ENCODE measurements at places on chromosomes 7 and 10. TPM values are rescaled to one million over a fixed set of nuclear protein-coding genes. Genes with fewer than 3 reads are reported as not detected.

Gene CLDN3
- not detected for total RNA-seq

Gene PRSS37
- not detected for total RNA-seq

Gene NPY4R2
- total RNA-seq, result not detected

Gene GPRIN2
- total RNA-seq, result 6.3 TPM

Gene LHFPL3
- not detected for total RNA-seq

Gene C10orf67
- not detected for total RNA-seq

Gene BUB3
- total RNA-seq, result 12.2 TPM

Gene ACHE
- 7.8 TPM for total RNA-seq

Gene LIPK
- total RNA-seq, result not detected

Gene CTTNBP2
- total RNA-seq, result 3.0 TPM

Gene SPDYE5
- not detected for total RNA-seq

Gene LAMB1
- total RNA-seq, result 198 TPM

Gene MCM7
- 52.2 TPM for total RNA-seq

Gene EN2
- total RNA-seq, result not detected

Gene ZNF786
- 8.4 TPM for total RNA-seq

Gene MTURN
- 40.9 TPM for total RNA-seq

Gene PPP1R9A
- total RNA-seq, result 0.85 TPM

Gene SYT15B
- total RNA-seq, result 68.3 TPM

Gene HOXA4
- total RNA-seq, result 2.1 TPM

Gene GNB2
- total RNA-seq, result 500 TPM

Gene ANKRD30A
- not detected for total RNA-seq

Gene CFTR
- total RNA-seq, result 0.21 TPM

Gene TLX1
- not detected for total RNA-seq

Gene FBXL13
- total RNA-seq, result 0.75 TPM

Gene SPDYE9
- total RNA-seq, result not detected

Gene TMEM229A
- total RNA-seq, result not detected

Gene RAB19
- not detected for total RNA-seq

Gene TLL2
- not detected for total RNA-seq

Gene C1QL3
- total RNA-seq, result not detected

All from ascending aorta (tissue), 2 donors.